ENCODE measurements at places on chromosomes 5 and 9.

- DNase-seq = no peak
Measured at GRCh38 chr5:5165541-5166002, 25.4 kb downstream of the ADAMTS16 start.

- no peak for DNase-seq
Measured at GRCh38 chr5:149175346-149176105, 34.2 kb downstream of the ABLIM3 start.

- DNase-seq = no peak
Measured at GRCh38 chr9:136697146-136697820, 10.0 kb upstream of the AGPAT2 start.

- DNase-seq = no peak
Measured at GRCh38 chr5:19782566-19782965, 205.4 kb downstream of the CDH18 start.

DNA sequence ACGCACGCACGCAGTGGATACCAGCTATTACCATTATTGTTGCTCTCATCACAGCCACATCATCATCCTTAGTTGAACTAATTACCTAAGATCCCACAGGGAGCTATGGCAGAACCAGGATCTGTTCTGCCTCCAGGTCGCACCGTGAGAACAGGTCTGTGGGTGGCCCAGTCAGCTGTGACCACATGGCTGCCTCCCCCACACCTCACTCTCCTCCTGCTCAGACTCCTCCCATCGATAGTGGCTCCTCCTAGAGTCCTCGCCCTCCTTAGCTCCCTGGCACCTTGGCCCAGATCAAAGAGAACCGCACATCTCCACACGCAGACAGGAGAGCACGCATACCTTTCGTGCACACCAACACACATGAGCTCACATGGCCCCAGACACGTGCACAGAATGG lies 32.4 kb upstream of the RPL26L1 start:
- DNase-seq = no peak

DNA sequence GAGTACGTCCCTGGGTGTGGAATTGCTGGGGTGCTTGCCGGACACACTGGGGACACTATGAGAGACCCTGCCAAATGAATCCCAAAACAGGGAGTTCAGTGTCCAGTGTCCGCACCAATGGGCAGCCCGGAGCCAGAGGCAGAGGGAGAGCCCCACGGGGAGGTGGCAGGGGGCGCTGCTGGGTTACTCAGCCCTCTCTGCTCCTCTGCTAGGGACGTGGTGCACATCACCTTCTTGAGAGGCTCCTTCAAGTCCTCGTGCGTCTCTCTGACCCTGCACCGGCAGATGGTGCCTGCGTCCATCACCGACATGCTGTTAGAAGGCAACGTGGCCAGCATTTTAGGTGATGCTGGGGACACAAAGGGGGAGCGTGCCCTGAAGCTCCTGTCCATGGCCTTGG lies 20.8 kb downstream of the STKLD1 start:
- no peak for DNase-seq

DNA sequence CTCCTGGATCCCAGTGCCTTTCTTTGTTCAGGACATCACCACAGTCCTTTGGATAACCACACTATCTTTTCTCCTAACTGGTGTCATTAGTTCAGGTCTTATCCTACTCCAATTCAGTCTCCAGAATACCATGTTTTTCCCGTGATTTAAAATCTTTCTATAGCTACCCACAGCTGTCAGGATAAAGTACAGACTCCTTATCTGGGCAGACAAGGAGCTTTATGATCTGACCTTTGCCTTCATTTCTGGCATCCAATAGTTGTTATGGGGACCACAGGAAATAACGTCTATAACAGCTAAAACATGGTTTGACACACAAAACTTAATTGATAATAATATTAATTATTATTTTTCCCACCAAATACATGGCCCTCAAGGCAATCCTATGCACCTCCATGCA lies 125.6 kb downstream of the ARL15 start:
- DNase-seq = no peak
